ENCODE measurements at places on chromosomes 2 and 18. TPM values are rescaled to one million over a fixed set of nuclear protein-coding genes. Genes with fewer than 3 reads are reported as not detected.

The CHRNA1 gene
- total RNA-seq: 0.76 TPM

The AKAIN1 gene
- not detected for total RNA-seq

The CREG2 gene
- under 0.01 TPM for total RNA-seq

The FAP gene
- 0.09 TPM for total RNA-seq

The PROC gene
- total RNA-seq: 0.11 TPM

The CDK15 gene
- total RNA-seq: under 0.01 TPM

The ASXL3 gene
- total RNA-seq: under 0.01 TPM

The SPP2 gene
- total RNA-seq: not detected

The EIF5B gene
- total RNA-seq: 23.8 TPM

The RGPD4 gene
- not detected for total RNA-seq

The TMEM37 gene
- not detected for total RNA-seq

The CHRNG gene
- total RNA-seq: not detected

The AQP4 gene
- total RNA-seq: not detected

The TTC32 gene
- 9.7 TPM for total RNA-seq

The DOK1 gene
- 17.6 TPM for total RNA-seq

The FIGLA gene
- not detected for total RNA-seq

The CHN1 gene
- 6.5 TPM for total RNA-seq

The DLGAP1 gene
- 0.09 TPM for total RNA-seq

The CKAP2L gene
- total RNA-seq: 0.76 TPM

The NOSTRIN gene
- total RNA-seq: 0.22 TPM

The FAM136A gene
- 15.0 TPM for total RNA-seq
